T-helper 2 cell (primary cell): ENCODE measurements at places on chromosomes 1 and 21.

GRCh38 chr1:31577515-31578192 is 1.3 kb downstream of the TINAGL1 start:
- no peak for DNase-seq

DNA sequence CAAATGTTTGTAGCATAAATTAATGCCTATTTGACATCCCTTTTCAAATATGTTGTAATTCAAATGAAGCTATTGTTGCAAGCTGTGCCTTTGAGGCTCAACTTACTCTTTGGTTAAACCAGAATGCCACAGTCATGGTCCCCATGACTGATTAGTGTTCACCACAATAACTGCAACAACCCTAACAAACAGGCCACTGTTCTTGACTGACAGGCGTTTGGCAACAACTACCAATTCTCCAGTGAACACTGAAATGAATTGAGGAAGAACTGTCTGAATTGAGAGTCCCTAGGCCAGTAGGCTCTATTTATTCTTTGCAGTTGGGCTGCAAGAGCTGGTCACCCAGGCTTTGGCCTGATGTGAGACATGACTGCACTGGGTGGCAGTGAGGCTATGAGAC is 6.6 kb upstream of the TMEM167B start:
- DNase-seq: no peak

DNA sequence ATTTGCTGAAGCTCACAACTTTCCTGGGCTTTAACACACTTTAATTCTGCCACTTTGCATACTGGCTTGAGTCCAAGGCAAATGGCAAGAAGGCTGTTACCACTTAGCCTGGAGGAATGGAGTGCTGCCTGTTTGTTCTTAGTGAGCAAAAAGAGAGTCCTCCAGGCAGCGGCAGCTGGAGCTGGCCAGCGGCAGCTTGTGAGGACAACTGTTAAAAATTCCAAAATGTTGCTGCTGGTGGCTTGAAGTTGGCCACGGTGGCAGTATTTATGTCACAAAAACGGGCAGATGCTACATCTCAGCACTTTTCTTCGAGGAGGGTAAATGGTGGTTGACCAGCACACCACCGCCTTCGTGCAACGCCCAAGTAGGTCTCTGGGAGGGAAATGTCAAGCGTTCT is 27.3 kb downstream of the STPG1 start:
- no peak for DNase-seq

DNA sequence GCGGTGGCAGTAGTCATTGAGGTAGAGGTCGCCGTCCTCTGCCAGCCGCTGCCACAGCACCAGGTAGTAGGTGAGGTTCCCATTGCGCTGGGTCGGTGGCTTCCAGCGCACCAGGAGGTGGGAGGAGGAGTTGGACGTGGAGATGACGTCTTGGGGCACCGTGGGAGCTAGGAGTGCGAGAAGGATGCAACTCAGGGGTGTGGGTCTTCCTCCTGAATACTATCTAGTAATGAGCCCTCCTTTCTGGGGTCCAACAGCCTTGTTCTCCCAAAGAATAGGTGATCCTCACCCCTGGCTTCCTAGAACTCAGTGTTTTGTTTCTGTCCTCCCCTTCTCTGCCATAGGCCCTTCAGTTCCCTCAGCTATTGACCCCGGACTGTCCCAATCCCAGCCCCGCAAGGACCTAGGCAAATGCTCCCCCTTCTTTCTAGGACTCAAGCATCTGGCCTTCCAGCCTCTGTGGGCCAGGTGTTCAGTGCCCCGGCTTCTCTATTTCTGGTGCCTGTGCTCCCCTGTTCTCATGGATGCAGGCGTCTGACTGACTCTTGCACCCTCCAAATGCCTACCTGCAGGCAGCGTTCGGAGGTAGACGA is 12.9 kb downstream of the INSRR start:
- no peak for DNase-seq

DNA sequence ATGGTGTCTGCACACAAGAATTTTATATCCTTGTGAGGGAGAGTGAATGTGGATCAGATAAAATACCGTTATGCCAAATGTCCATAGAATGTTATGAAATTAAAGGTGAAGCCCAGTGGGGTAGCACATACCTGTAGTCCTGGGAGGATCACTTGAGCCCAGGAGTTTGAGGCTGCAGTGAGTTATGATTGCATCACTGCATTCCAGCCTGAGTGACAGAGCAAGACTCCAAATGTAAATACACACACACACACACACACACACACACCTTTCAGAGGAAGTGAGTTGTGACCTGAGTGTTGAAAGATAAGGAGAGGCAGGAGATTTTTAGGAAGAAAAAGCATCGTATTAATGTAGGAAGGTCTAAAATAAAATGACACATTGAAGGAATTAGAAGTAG is 28.1 kb upstream of the ZYG11A start:
- no peak for DNase-seq

DNA sequence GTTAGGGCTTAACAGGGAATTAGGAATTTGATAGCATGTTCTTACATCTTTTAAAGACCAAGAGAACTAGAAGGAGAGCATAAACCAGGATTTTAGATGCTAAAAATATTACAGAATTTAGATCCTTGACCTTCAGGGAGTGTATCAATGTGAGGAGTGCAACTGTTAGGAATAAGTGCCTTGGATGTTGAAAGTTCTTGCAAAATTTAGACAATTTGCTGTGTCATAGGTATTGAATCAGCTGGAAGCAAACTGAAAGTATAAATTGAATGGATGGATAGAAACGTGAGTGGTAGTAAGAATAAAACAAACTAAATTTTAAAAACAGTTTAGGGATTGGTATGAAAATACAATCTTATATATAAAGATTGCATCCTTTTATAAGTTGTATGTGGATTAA is 27.7 kb downstream of the PPP1R12B start:
- no peak for DNase-seq

- no peak for DNase-seq
Observed at GRCh38 chr1:935751-936231, 12.1 kb downstream of the SAMD11 start.

DNA sequence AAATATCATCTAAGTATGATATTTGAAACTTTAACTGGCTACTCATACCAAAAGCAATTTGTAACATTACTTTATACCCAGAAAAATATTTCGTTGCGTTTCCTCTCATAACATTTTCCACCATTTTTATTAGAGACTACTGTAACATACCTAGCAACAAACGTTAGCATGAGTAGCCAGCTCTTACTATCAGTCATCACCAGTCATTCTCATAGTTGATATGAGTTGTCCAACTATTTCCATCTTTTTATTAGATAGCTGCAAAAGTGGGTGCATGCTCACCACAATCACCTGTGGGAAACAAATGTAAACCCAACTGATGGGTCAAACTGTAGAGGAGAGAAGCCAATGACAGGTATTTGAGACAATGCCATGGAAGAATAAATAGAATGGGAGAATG is 114.6 kb downstream of the AKT3 start:
- no peak for DNase-seq

- DNase-seq: no peak
Observed at GRCh38 chr1:40868051-40868723, 6.0 kb upstream of the CITED4 start.

DNA sequence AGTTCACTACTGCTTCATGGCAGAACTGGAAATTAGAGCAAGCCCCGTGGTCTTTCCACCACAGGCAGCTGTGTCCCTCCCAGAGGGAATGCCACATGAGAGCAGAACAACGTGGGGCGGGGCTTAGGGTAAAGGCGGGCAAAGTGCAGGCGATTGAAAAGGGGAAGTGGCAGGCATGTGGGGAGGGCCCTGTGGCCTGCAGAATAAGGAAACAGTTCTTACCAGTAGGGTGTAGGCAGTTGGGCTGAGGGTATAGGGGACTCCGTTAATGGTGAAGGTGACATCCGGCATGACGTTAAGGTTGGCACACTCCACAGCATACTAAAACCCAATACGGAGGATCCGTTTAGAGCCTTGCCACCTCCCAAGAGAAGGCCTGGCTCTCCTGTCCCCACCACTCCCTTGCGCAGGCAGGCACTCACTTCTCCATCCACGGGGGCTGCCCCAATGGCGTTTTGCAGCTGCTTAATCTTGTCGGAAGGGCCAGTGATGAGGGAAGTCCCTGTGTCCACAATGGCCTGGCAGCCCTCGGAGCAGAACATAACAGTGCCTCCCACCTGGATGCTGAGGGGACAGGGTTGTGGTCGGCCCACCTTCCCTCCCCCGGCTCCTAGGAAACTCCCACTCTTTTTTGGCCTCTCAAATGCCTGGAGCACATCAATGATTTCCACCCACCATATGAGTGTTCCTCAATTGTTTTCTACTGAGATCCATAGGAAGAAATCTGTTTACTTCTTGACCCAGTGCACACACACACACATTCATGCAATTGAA is 9.1 kb upstream of the RAB7B start:
- no peak for DNase-seq

DNA sequence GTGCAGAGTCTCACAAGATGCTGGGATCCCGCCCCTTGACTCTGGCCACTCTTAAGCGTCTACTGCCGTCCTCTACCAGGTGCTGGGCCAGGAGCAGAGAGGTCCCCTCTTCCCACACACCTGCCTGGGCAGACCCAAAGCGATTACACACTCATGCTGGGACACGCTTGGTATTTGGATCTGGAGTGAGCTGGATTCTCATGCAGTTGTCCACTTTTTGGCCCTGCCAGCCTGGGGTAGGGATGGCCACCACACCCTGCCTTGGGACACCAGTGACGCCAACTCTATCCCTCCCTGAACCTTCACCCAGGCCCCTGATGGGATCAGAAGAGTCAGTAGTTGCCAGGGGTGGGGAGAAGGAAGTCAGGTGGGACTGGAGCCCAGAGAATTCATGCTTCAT is 28.6 kb downstream of the ITPKB start:
- DNase-seq: no peak

GRCh38 chr21:38774152-38774551 is 31.6 kb upstream of the ETS2 start:
- DNase-seq: no peak

DNA sequence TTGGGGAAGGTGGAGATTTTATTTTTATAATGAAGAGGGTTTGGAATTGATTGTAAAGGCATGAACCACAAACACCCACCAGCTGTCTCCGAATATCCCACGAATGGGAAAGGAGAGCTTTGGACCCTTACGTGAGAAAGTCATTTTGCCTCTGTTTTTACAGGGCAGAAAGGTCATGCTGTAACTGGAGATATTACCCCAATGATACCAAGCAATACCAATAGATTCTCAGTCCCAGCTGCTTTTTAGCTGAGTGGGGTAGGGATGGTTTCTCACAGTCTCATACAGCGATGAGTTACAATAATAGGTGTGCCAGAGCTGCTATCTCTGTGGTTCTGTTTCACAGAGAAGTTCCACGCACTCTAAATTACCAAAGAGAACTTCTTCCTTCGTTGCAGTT is 8.8 kb upstream of the F3 start:
- no peak for DNase-seq

GRCh38 chr1:193979219-193979618 is 792.8 kb upstream of the B3GALT2 start:
- DNase-seq: no peak

DNA sequence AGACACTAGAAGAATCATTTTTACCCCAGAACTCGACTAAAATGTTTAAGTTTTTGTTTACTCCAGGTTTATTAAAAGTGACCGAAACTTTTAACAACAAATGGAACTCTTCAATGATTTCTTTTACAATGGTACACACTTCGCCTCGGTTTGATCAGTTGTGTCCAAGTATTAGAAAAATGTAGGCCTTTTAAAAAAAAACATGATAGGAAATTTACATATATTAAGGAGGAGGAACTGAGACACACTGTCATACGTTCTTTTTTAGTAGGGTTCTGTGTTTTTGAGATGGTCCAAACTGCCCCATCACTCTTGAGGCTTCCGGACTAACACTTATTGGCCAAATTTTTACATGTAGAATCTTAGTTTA is 1.3 kb downstream of the PRDM2 start:
- no peak for DNase-seq

GRCh38 chr21:26107429-26107828 is 63.1 kb downstream of the APP start:
- DNase-seq: no peak

DNA sequence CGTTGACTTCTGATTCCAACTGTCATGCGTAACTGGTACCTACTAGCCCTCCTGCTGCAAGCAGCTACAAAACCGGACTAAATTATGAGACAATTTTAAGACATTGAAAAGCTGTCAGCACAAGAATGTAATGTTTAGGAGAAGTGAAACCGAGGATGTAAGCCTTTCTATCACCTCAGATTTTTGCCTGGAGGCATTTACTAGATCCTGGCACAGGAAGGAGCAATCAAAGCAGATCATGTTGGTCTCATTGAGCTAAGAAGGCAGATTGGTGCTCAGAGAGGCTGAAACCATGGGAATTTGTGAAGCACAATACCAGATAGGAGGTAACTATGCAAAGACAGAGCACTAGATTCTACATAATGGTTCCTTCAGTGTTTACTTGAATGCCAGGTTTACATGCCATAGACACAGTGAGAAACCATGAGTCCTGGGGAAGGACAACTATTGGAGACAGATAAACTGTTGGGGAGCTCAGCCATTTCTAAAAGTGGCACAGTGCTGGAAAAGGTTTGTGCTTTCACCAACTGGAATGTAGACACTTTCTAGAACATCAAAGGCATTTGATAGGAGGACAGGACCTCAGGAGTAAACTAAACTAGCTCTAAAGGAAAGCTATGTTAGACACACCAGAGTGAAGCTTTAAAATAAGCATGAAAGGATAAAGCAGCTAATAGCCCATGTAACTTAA is 179.4 kb downstream of the LYPLAL1 start:
- DNase-seq: no peak

DNA sequence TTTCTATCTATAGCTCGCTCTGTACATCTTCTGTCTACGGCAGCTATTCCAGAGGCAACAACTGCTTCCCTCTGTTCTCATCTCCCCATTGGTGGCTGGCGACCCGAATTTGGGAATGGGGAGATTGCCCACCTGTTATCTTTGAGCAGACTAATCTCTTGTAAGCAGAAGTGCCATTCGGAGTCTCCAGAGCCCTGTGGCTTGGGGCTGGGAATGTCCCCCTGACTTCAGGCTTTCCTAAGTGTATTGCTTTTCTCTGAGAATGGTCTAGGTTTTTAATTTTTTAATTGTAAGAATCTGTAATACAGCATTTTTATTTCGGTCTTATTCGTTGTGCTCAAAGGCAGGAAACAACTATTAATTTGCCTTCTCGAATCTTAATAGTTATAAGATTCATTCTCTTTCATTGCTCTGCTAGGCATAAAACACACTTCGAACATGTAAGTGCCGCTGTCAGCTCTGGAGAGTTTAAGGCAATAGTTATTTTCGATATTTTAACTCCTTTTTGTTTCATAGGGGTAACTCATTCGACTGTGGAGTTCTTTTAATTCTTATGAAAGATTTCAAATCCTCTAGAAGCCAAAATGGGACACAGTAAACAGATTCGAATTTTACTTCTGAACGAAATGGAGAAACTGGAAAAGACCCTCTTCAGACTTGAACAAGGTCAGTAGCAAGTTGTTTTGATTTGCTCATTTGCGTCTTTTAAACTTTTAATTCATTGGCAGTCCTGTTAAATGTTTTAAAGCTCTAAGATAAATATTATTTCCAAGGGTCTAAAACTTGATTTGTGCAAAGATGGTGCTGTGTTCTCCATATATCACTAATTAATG is 514 bp downstream of the AGL start:
- DNase-seq: no peak
